ENCODE measurements at places on chromosomes 7 and 10.

GRCh38 chr10:75693489-75693888 lies 262.1 kb downstream of the LRMDA start:
- DNase-seq, result no peak

GRCh38 chr10:13527864-13528122 lies 1.0 kb downstream of the BEND7 start:
- no peak for DNase-seq

- DNase-seq, result no peak
Observed at GRCh38 chr7:120941064-120941463, 9.5 kb upstream of the ING3 start.

DNA sequence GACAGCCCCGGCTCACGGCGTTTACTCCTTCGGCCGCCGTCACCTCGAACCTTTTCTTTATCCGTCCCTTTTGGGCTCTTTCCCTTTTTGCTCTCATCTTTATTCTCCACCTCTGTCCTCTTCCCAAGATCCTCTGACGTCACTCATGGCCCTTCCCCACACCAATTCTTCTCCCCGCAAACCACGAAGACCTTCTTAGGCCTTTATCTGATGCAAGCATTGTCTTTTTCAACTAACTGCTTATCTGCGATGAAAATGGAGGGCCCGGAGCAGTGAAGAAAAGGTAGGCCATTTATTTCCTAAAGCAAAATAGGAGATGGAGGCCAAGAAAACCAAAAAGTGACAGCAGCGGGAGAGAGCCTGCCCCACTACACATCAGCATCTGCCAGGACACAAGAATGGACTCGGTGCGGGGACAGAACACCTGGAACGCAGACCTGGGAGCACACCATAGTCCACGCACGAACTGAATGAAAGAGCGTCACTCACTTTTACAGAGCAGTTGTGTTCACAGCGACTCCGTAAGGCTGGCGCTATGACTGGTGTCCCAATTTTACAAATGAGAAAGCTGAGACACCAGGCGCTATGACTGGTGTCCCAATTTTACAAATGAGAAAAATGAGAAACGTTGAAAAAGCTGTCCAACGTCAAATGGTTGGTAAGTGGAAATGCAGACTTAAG lies 45.3 kb downstream of the ZNF777 start:
- no peak for DNase-seq

Measured in stimulated activated CD4-positive, alpha-beta T cell treated with anti-CD3 and anti-CD28 coated beads, Interleukin-15, amount 100 ng/mL, for 24 hours (primary cell).